ENCODE measurements at places on chromosomes 4 and X. TPM values are rescaled to one million over a fixed set of nuclear protein-coding genes. Genes with fewer than 3 reads are reported as not detected.
A peak's percentile ranks its signal among the peaks of the same experiment; 100 is the strongest.

Gene AFAP1
- 46.2 TPM for polyA plus RNA-seq

Gene MAGEA6
- polyA plus RNA-seq: not detected

Gene TMEM164
- polyA plus RNA-seq: 24.5 TPM

- DNase-seq: no peak
Measured at GRCh38 chr4:113472864-113473263, 288.7 kb downstream of the CAMK2D start.

GRCh38 chr4:154184238-154184637 lies 307.4 kb downstream of the DCHS2 start:
- no peak for DNase-seq

- DNase-seq: no peak
Measured at GRCh38 chr4:138330531-138330930, 88.4 kb upstream of the SLC7A11 start.

- DNase-seq: no peak
Measured at GRCh38 chr4:152211936-152212653, 323.8 kb downstream of the FBXW7 start.

GRCh38 chr4:166386491-166387360 lies 513.7 kb downstream of the TLL1 start:
- DNase-seq: no peak

GRCh38 chr4:119746951-119747350 lies 118.3 kb upstream of the PDE5A start:
- DNase-seq: no peak

GRCh38 chr4:84366907-84367306 lies 132.2 kb downstream of the NKX6-1 start:
- no peak for DNase-seq

GRCh38 chr4:185204238-185204910 lies 574 bp upstream of the CFAP97 start:
- no peak for DNase-seq

GRCh38 chr4:40649321-40649720 lies 19.7 kb upstream of the RBM47 start:
- no peak for DNase-seq

DNA sequence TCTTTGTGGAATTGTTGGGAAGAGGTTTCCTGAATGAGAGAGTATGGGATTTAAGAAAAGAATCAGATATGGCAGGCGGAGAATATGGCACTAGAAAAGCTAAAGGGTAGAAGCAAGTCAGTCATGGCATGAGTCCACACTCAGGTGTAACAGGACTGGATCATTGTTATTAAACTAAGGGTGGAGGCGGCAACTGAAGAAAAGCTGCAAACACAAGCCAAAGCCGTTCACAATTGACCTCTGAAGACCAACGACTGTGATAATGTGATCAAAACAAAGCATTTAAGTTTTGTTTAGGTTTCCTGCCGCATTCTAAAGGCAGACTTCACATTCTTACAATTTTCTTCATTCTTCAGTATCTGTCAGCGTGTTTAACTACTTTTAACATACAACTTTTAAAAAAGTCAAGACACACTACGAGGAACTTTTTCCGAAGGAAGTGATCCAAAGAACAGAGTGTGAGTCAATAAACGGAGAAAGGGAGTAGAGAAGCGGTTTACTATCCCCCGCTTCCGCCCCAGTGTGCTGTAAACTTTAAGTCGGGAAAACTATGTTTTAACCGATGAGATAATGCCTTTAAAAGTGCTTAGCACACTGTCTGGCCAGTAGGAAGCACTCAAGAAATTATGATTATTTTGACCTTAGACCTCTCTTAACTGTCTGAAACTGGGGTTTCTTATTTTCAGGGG lies 909 bp upstream of the SLAIN2 start:
- peak; percentile 59 for DNase-seq

- DNase-seq: no peak
Measured at GRCh38 chr4:138749303-138749702, 266.3 kb upstream of the NOCT start.

GRCh38 chr4:54092405-54093323 lies 7.3 kb upstream of the GSX2 start:
- no peak for DNase-seq

Data from muscle of back (tissue), 13 donors.